ENCODE measurements at places on chromosomes 7 and 10. TPM values are rescaled to one million over a fixed set of nuclear protein-coding genes. Genes with fewer than 3 reads are reported as not detected.

DNA sequence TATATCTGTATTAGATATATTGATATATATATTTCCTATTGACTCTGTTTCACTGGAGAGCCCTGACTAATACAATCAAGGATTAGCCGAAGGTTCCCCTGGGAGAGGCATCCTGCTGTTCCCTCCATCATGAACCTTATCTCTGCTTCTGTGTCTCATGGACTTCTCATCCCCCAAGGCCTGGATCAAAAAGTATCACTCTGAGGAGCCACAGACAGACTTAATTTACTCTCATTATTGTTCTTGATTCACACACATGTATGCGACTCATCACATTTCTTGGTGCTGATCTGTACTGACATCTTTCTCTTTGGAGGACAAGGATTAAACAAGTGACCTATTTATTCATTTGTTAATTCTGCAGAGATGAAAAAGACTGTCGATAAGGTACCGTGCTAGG lies 550.2 kb downstream of the KCNMA1 start:
- DNase-seq = no peak
- H3K36me3 ChIP-seq = no peaks in the 10 kb centered on the region

Gene GDF2
- not detected for total RNA-seq

Gene IFIT1
- 1.9 TPM for total RNA-seq

DNA sequence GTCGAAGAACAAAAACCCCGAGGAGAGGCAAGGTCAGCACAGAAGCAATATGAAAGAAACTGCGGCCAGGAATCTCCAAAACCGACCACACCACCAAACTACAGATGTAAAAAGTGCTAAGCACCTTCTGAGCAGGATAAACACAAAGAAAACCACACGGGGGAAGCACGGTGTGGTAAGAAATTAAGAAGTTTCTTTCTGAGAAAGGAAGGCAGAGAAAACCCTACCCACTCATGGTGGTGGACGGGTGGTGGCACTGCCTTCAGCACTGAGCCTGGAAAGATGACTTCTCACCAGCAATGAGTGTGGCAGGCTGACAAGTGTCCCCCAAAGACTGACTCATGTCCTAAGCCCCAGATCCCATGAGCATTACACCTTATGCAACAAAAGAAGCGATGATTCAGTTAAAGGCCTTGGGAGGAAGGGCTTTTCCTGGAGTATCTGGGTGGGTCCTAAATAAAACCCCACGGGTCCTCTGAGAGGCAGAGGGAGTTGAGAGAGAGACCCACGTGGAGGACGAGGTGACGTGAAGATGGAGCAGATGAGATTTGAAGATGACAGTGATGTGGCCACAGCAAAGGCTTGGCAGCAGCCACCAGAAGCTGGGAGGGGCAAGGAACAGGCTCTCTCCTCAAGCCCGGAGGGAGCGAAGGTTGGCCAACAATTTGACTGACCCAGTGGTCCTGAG lies 124.9 kb downstream of the DLG5 start:
- H3K4me1 ChIP-seq = peaks cover 37% of the 10 kb centered on the region
- peaks cover 5% of the 10 kb centered on the region for H3K36me3 ChIP-seq
- no peaks in the 10 kb centered on the region for H3K27me3 ChIP-seq
- peak overlapping the region; percentile 99 for H3K27ac ChIP-seq

GRCh38 chr7:105426606-105427146 lies 38.0 kb upstream of the SRPK2 start:
- DNase-seq = no peak
- no peaks in the 10 kb centered on the region for H3K27me3 ChIP-seq
- H3K27ac ChIP-seq = no peak overlapping the region
- H3K4me3 ChIP-seq = no peak overlapping the region
- no peaks in the 10 kb centered on the region for H3K36me3 ChIP-seq

- peak within 1 kb of the TSS; percentile 81 for H3K4me3 ChIP-seq
- H3K27me3 ChIP-seq = peaks cover 90% of the 10 kb centered on the region
- H3K27ac ChIP-seq = no peak within 1 kb of the TSS
- DNase-seq = no peak
These were observed at the start of gene GAD2 for GRCh38 chr10:26216585-26217395. GAD2 (plus strand) TSS chr10:26216774; CDS start chr10:26216810, 36 bp downstream.

Gene SLC39A12
- total RNA-seq = not detected

Gene CALN1
- not detected for total RNA-seq

Gene EPHA1
- 19.7 TPM for total RNA-seq

GRCh38 chr7:67100956-67101361 lies 104.3 kb downstream of the TYW1 start:
- DNase-seq = no peak
- H3K36me3 ChIP-seq = peaks cover 6% of the 10 kb centered on the region
- no peak overlapping the region for H3K4me3 ChIP-seq
- H3K27me3 ChIP-seq = no peaks in the 10 kb centered on the region
- H3K27ac ChIP-seq = peak overlapping the region; percentile 67
- H3K4me1 ChIP-seq = peaks cover 11% of the 10 kb centered on the region

GRCh38 chr10:15526754-15527153 lies 155.7 kb upstream of the FAM171A1 start:
- no peak overlapping the region for H3K4me3 ChIP-seq
- no peak overlapping the region for H3K27ac ChIP-seq
- H3K27me3 ChIP-seq = peaks cover 27% of the 10 kb centered on the region
- no peaks in the 10 kb centered on the region for H3K36me3 ChIP-seq
- DNase-seq = no peak

Measured in T-helper 17 cell (primary cell).